ENCODE measurements at places on chromosomes 11 and 22.

- DNase-seq: no peak
These were observed 18.9 kb downstream of the MMP3 start for GRCh38 chr11:102824556-102824955.

DNA sequence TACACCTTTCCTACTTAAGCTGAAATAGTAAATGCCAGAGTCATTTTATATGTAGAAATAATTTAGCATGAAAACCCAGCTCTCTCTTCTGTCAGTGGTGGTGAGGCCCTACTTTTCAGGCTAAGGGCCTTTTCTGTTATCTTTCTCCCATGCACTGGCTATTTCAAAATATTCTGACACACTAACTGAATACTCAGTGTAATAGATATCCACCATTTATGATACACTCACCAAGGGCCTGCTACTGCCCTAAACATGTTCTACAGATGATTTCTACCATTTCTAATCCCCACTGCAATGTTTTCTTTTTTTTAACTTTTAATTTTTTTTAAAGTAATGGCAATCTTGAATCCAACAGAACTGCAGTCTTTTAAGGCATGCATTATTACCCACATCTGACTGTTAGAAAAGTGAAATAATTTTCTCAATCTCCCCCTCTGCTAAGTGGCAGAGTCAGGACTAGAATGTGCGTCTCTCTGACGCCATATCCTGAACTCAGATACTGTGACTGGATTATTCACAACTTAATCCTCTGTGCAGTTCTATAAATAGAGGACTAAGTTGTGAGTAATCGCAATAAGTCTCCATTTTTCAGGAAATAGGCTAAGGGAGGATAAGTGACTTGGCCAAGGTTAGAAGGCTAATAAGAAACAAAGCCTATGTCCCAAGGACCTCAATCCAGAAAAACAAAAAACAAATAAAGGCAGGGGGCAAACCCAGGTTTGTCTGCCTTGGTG lies 44.0 kb downstream of the GRAMD1B start:
- no peak for DNase-seq

- no peak for DNase-seq
These were observed 17.1 kb upstream of the EFCAB6 start for GRCh38 chr22:43828998-43829782.

DNA sequence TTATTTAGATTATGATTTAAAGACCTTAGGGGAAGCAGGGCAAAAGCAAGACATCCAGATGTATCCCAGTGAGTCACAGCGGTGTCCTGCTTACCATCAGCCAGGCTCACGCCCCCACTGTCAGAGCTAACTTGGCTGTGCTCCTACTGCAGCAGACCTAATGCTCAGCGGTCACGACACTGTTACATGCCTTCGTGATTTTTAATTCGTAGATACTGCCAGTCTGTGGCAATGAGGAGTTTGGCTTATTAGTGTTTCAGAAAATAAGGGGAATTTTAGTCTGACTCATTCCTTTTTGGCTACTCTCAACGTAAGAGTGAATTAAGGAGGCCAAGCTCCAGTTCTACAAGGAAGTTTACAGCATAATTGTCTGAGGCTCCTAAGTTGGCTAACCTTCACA lies 22.7 kb downstream of the EFCAB6 start:
- no peak for DNase-seq

GRCh38 chr11:95330302-95330701 lies 99.3 kb upstream of the SESN3 start:
- DNase-seq: no peak

GRCh38 chr22:36359470-36359996 lies 28.2 kb downstream of the MYH9 start:
- no peak for DNase-seq

DNA sequence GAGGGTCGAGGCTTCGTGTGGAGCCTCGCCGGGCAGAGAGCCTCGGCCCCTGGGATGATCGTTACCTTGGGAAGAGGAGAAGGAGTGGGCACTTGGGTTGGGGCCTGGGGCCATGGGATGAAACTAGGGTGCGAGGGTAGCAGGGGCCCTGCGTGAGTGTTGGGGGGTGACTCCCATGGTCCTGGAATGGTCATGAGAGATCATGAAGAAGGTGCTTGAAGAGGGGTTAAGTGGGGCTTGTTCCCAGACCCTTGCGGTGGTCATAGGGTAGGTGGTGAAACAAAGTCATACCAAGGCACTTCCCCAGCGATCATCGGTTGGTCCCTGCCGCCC lies 284 bp downstream of the CCS start:
- no peak for DNase-seq

Measured in naive thymus-derived CD8-positive, alpha-beta T cell (primary cell).